Neuronal stem cell (in vitro differentiated cells): ENCODE measurements at places on chromosomes 12 and 14.

GRCh38 chr14:105138551-105139111 lies 29.9 kb downstream of the JAG2 start:
- no peaks in the 10 kb centered on the region for H3K27me3 ChIP-seq
- H3K4me3 ChIP-seq = no peak overlapping the region

GRCh38 chr12:14905269-14906004 lies 19.8 kb upstream of the MGP start:
- H3K27me3 ChIP-seq = no peaks in the 10 kb centered on the region
- H3K36me3 ChIP-seq = no peaks in the 10 kb centered on the region
- no peak overlapping the region for H3K27ac ChIP-seq
- no peak overlapping the region for H3K4me3 ChIP-seq

DNA sequence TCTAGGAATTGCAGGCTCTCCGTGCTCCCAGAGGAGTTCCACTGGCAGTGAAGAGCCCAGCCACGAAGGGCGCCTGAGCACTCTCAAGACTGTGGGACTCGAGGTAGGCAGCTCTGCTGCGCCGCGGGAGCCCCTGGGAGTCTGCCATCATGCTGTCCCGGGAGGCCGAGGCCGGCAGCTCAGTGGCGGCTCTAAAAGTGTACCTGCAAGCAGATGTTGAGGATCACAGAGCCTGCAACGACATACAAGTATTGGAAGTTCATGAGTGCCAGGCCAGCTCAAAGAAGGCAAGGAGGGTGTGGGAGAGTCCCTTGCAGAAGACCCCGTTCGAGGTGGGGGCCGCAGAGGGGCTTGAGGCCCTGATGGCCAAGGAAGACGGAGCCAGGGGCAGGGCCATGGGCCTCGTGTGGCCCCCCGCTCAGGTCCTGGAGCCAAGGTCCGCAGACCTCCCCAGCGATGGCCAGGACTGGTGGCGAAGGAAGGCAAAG lies 62.7 kb downstream of the MUCL1 start:
- H3K36me3 ChIP-seq = no peaks in the 10 kb centered on the region
- no peaks in the 10 kb centered on the region for H3K4me1 ChIP-seq
- H3K27ac ChIP-seq = no peak overlapping the region

DNA sequence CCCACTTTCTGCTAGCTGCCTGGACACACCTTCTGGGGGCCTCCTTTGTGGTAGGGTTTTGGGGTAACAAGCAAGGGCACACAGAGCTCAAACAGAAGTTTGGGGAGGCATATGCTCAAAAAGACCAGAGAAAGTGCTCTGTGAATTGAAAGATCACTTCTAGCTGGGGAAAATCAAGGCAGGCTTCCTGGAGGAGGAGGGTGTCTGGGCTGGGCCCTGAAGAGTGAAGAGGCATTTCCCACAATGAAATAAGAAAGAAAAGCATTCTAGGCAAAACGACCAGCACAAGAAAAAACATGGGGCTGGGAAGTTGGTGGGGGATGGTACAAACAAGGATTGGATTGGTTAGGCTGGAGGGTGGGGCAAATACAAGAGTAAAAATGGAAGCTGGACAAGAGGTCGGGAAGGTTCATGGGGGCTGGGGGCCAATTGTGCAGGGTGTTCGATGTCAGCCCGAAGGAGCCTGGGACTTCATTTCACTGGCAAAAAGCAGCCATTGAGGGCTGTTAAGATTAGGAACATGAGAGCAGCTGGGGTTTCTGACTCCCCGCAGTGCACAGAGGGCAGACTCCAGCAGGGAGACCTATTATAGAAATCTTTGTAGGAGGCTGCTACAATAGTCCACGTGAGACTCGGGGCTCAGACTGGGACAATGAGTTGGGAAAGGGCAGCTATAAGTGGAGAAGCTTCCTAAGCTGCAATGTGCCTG lies 51.5 kb upstream of the CMKLR1 start:
- H3K4me1 ChIP-seq = peaks cover 2% of the 10 kb centered on the region
- DNase-seq = peak; percentile 48

- H3K27ac ChIP-seq = no peak overlapping the region
- H3K27me3 ChIP-seq = no peaks in the 10 kb centered on the region
- H3K36me3 ChIP-seq = no peaks in the 10 kb centered on the region
- peaks cover 7% of the 10 kb centered on the region for H3K4me1 ChIP-seq
- H3K4me3 ChIP-seq = no peak overlapping the region
These were observed 224.8 kb downstream of the DACT1 start for GRCh38 chr14:58862416-58863160.
